HEK293T (cell line): ENCODE measurements at places on chromosomes 3 and 15.

DNA sequence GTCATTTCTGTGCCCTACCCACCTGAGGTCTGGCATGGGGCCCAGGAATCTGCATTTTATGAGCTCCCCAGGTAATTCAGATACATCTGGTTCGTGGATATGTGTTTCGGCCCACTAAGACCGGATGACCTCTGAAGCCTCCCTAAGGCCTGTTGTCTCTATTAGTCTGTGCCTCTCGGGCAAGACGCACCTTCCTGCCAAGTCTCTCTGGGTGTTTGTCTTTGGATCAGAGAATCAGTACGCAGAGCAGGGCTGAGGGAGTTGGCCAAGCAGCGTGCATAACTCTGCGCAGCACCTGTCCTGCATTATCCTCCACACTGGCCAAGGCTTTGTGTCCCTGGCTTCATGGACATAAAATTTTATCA, 181.0 kb downstream of the THSD4 start:
- DNase-seq, result no peak

GRCh38 chr3:37768107-37768809, 93.4 kb upstream of the CTDSPL start:
- DNase-seq, result peak; percentile 54

GRCh38 chr15:68585574-68586273, 6.9 kb downstream of the CORO2B start:
- DNase-seq, result no peak

GRCh38 chr3:15204005-15204404, 2.0 kb upstream of the CAPN7 start:
- no peak for DNase-seq

DNA sequence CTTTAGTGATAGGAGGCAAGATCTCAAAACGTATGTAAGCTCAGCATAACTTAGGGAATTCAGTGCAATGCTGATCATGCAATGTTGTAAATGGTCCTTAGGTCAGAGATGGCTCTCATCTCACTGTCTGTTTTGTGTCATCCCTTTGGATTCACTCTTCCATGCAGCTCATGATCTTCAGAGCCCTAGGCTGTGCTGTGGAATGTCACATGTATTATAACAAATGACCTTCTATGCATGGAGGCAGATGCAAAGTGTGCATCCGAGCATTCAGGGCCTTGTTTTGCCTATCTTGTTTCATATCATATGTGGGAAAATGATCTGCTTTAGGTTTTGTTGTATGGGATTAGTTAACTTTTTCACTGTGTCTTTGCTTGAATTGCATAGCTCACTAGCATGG, 40.5 kb upstream of the PDZRN3 start:
- no peak for DNase-seq

DNA sequence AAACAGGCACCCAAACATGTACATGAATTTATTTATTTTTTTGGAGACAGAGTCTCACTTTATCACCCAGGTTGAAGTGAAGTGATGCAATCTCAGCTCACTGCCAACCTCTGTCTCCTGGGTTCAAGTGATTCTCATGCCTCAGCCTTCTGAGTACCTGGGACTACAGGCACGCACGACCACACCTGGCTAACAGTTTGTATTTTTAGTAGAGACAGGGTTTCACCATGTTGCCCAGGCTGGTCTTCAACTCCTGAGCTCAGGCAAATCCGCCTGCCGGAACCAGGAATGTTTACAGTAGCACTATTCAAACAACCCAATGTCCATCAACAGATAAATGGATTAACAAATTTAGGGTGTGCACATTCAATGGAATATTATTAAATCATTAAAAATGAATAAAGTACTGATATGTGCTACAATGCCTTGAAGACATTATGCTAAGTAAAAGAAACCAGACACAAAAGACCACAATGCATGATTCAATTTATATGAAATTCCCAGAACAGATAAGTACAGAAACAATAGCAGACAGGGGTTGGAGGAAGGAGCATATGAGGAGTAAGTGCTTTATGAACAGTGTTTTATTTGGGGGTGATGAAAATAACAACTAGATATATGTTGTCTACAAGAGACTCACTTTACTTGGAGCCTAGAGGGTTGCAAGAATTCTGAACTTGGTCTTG, 1.3 kb downstream of the LEO1 start:
- no peak for DNase-seq

DNA sequence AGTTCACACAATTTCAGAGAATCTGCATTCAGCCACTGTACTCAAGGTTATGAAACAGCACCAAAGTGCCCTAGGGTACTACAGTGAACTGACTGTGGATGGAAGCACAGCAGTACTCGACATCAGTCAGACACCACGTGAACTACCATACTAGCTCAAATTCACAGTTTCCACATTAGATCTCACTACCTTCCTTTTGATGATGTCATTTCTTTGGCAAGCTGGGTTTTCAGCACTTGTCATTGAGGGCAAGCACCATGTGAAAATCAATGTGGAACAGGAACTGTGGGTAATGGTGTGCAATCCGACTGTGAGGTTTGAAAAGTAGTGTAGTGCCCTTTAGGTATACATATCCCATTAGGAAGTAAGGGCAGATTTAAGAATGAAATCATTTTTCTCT, 110.5 kb upstream of the BFSP2 start:
- DNase-seq, result no peak

DNA sequence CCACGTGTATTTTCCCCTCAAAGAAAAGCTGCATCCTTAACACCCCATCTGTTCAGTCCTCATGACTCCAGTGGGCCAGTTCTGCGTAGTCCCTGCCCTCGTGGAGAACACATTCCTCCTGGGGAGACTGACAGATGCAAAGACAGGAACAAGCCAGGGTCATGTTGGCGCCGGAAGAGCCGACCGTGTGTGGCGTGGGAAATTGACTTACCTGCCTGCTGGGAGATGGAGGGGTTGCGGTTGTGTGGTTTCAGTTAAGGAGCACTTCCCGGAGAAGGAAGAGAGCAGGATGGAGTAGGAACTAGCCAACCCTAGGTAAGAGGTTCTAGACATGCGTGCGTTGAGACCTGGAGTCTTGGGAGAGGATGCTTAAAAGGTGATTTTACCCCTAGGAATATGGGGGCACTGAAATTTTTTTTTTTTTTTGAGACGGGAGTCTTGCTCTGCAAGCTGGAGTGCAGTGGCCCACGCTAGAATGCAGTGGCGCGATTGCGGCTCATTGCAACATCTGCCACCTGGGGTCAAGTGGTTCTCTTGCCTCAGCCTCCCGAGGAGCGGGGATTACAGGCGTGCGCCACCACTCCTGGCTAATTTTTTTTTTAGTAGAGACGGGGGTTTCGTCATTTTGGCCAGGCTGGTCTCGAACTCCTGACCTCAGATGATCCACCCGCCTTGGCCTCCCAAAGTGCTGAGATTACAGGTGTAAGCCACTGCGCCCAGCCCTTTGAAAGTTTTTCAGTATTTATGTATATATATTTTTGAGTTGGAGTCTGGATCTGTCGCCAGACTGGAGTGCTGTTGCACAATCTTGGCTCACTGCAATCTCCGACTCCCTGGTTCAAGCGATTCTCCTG, 1.4 kb downstream of the VHL start:
- DNase-seq, result peak; percentile 15

DNA sequence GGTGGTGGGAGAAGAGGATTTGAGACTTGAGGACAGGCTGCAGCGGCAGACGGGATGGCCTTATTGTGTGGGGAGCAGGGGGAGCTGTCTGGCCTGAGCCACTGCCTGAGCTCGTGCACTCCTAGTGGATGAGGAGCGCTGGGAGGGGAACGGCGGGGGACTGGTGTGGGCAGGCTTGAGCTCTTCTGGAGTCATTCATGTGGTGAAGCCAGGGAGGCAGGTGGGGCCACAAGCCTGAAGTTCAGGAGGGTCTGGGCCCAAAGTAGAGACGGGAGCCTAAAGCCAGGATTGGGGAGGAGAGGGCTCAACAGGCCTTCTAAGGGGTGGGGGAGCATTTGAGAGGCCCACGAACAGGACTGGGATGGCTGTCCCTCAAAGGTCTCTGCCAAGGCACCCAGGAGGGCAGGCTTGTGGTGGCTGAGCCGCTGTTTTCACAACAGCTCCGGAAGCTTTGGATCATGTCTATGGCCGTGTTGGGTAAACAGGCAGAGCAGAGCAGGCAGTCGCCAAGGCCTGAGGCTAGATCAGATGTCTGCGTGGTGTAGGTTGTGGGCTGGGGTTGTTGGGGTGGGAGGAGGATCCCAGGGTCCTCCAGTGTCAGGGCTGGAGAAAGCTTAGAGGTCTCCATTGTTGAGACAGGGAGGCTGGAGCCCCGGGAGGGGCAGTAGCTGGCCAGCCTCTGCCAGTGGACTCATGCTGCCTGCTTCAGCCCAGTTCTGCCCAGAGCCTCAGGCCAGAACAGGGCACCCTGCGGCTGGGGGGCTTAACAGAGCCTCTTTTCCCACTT, 8.2 kb downstream of the PRKCD start:
- DNase-seq, result no peak

- no peak for DNase-seq
Measured at GRCh38 chr15:46996359-46996758, 720.9 kb upstream of the SEMA6D start.

DNA sequence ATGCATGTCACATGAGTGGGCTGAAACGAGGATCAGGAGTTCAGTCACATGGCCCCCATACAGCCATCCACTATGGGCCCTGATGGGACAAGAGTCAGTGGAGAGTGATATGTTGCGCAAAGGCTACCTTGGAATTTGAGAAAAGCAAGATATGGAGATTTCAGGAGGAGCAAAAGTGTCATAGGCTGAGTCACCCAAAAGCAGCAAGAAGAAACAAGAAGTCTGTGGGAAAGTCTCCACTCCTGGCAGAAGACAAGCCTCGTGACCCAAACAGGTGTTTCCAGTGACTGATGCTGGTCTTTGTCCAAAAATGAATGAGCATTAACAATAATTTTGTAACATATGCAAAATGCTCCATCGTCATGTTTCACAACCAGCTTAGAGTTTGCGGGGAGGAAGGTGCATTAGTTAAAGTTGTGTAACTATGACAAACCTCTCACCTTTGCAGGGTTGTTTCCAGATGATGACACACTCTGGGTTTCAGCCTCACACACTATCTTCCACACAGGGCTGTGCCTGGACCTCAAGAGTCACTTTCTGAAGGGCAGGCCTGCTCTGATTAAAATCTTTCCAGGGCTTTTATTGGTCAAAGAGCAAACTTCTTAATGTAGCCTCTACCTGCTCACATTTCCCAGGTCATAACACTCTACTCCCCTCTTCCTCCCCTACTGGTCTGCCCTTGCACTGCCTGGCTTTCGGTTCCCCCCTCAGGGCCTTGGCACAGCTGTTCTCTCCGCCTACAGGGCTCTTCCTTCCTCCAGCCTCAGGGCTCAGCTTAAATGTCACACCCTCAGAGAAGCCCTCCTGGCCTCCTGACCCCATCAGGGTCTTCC, 3.9 kb upstream of the DNASE1L3 start:
- DNase-seq, result no peak

DNA sequence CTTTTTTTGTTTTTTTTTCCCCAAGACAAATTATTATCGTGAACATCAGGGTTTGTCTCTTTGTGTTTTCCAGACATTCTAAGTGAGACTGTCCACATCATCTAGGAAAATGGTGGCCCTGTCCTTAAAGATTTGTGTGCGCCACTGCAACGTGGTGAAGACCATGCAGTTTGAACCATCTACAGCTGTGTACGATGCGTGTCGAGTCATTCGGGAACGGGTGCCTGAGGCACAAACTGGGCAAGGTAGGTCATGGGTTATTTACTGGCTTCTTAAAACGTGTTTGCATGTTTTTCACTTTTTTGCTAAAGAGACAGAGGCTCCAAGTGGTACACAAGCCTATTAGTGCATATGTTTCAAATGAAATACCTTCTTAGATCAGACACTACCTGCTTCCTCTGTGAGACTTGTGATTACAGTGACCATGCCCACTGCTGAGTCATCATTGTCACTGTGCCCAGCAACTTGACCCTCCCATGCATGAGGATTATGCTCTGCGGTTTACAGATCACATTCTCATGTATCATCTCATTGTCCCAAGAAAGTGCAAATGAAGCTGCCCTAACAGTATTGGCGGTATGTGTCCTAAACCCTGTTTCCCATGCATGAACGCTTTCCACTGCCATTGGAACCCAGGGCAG, 395.2 kb upstream of the TPM1 start:
- DNase-seq, result no peak

- peak; percentile 12 for DNase-seq
Measured at GRCh38 chr15:36271048-36271447, 308.4 kb upstream of the CDIN1 start.

- no peak for DNase-seq
Measured at GRCh38 chr15:45157974-45158373, 28.2 kb downstream of the DUOX1 start.

DNA sequence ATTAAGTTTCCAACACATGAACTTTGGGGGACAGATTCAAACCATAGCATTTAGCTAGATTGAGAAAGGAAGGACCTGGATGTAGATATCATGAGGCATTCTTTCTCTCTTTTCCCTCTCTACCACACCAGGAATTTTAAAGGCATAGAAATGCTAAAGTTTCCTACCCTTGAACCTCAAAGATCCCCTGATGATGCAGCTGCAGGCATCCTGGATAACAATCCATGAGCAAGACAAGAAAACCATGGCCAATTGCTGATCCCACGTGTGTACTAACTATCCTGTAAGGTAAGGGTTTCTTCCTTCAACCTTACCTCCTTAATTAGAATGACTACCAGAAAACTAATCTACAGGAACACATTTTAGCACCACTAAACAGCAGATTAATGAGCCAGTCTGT, 36.8 kb downstream of the CPNE4 start:
- DNase-seq, result no peak

- DNase-seq, result no peak
Measured at GRCh38 chr15:22887157-22887951, 48.9 kb downstream of the NIPA2 start.

DNA sequence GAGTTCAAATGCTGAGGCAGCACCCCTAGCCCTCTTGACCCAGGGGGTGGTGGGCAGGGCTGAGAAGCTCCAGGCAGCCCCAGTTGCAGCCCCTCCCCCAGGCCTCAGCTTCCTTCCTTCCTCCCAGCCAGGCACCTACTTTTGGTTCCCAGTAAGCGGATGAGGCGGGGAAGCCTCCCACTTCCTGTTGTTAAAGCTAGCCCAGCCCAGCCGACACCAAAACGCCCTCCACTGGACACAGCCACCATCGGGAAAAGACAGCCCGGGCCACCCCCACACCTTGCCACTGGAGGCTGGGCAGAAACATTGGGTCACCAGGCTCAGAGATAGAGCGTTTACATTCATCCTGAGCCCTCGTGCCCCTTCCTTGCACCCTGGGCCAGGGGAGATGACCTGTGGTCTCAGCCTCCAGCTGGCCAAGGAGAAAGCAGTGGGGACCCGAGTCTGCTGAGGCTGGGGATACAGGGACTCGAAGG, 3.5 kb downstream of the DUSP7 start:
- DNase-seq, result no peak

DNA sequence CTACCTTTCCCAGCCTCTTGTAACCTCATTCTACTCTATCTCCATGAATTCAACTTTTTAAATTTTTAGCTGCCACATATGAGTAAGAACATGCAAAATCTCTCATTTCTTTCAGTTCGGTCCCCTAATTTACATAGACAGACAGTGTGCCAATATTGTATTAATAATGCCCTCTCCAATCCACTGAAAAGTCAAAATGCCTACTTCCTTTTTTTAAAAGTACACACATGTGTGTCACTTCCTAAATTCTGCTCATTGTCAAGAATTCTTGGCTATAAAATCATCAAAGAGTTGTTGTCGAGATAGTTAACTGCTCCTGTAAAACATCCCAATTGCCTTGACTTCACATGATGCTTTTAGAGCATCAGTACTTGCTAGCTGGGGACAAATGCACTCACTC, 84.2 kb upstream of the IL12A start:
- no peak for DNase-seq

- DNase-seq, result no peak
Measured at GRCh38 chr3:197375001-197375441, 76.6 kb upstream of the DLG1 start.

GRCh38 chr3:122782804-122783203, 10.8 kb downstream of the HSPBAP1 start:
- DNase-seq, result no peak
